ENCODE measurements at places on chromosomes 4 and X.

DNA sequence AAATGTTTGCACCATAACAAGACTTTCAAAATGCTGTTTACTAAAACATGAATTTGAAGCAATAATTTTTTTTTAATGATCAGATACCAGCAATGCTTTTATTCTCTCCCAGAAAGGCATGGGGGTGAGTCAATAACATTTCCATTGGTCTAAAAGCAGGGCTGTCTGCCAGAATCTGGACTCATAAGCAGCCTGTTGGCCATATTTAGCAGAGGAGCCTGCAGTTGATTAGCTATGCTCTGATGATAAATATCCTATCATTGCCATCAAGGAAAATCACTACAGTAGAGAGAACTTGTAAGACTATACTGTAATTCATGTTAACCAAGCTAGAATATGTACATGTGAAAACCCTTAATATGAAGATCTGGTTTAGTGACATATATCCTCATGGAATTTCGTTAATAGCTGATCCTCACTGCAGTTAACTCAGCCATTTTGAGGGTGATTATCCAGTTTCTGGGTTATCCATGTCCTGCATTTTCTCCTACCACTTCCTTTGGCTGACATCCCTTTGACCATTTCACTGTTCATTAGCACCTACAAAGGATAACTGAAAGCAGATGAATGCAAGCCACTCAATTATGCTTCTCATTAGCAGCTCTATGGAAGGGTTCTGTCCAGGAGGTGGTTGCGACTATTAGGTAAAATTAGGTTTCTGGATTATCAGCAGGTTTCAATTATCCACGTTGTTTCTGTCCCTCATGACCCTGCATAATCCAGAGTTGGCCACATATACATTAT lies 72.9 kb upstream of the DIAPH2 start:
- no peak for DNase-seq

GRCh38 chr4:56288663-56289062 lies 98.6 kb downstream of the AASDH start:
- DNase-seq: no peak

- DNase-seq: no peak
Observed at GRCh38 chr4:124529131-124529530, 183.4 kb downstream of the ANKRD50 start.

- DNase-seq: no peak
Observed at GRCh38 chr4:93788712-93789111, 39.8 kb upstream of the ATOH1 start.

- no peak for DNase-seq
Observed at GRCh38 chr4:172048666-172049065, 235.5 kb downstream of the GALNTL6 start.

DNA sequence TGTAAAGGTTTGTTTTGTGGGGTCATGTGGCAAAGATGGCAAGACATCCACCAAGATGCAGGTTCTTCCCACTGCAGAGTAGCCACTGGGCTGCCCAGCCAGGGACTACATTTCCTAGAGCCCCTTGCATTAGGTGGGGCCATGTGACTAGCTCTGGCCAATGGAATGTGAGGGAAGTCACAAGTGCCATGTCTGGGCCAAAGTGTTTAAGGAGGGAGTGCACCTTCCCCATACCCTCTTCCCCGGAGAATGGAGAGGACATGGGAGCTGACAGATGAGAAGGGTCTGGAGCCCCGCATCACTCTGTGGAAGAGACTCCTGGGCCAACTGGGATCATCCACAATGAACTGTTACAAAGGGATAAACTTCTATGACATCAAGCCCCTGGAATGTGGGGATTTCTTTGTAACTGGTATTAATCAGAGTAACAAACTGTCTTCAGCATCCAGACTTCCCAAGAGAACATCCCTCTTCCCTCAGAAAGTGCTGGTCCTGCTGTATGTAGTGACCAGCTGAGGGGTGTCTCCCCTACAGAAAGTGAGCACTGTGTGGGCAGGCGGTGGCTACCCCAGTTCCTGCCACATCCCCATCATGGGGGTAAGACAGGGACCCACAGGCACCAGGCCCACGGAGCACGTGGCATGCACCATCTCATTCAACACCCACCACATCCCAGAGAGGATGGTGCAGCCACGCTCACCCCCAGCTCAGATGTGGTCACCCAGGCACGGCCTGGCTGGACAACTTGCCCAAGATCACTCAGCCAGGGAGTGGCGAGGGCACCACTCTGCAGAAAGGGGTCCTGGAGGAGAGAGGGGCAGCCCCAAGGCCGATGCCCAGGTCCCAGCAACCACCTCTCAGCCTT lies 10.9 kb downstream of the PPP2R2C start:
- no peak for DNase-seq

DNA sequence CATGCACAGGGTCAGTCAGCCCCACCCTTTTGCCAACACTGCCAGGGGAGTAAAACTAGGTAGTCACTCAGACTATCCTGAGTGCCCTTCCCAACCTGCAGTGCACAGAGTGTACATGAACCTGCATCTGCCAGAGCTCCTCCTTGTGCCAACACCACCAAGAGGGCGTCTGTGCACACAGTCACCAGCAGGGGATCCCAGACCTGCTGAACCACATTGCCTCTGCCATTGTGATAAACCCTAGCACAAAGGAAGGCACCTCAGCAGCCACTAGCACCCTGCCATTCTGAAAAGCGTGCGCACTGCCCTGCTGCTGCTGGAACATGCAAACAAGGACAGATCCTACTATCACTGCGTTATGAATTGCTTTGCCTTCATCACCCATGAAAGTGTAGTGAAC lies 247.8 kb upstream of the POU3F4 start:
- no peak for DNase-seq

DNA sequence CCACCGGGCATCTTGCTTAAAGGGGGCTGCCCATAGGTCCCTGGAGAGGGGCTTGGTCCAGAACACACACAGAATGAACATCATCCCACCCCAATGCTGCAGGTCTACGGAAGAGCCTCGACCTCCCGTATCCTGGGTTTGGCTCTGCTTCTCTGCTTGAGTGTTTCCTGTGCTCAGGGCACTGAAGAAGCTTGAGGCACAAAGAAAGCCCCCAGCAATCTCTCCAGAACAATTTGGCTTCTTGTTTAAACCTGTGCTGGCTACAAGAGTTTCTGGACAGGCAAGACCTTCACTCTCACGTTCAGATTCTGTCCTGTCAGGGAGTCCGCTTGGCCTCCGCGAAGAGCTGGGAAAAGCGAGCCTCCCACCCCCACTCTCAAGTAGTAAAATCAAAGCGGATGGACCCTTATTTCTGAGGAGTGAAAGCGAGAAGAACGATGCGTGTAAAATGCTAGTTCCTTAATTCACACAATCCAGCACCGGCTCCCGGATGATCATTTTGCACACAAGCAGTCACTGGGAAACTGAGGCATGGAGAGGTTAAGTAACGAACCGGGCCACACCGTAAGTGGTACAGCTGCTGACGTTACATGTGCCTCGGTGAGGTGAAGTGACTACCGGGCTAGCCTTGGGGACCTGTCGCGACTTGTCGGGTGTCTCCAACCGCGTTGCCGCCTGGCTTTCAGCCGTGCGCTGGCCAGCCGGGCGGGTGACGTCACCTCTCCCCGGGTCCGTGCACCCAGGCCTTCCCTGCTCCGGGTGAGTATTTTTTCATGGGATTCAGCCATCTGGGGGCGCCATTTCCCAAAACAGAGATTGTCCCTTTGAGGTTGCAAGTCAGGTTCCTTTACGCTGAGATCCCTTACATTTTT lies 3.1 kb upstream of the SFRP2 start:
- DNase-seq: no peak

- DNase-seq: no peak
Observed at GRCh38 chr4:1384675-1385372, 21.4 kb downstream of the NKX1-1 start.

DNA sequence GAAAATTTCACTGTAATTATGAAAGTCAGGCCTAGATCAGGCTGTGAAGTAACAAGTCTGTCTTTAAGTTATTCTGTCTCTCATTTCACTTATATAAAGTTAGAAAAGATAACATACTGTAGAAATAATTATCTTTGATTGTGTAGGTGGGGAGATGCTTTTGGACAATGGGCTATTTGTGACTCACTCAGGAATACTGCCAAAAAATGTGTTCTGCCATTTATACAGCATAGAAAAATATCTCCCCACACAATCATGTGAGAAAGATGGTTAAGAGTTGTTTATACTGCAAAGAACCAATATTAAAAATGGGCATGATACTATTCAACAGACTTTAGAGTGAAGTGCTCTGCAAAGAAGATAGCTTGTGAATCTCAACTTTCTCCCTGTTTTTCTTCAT lies 95.0 kb upstream of the GABRA2 start:
- DNase-seq: no peak

DNA sequence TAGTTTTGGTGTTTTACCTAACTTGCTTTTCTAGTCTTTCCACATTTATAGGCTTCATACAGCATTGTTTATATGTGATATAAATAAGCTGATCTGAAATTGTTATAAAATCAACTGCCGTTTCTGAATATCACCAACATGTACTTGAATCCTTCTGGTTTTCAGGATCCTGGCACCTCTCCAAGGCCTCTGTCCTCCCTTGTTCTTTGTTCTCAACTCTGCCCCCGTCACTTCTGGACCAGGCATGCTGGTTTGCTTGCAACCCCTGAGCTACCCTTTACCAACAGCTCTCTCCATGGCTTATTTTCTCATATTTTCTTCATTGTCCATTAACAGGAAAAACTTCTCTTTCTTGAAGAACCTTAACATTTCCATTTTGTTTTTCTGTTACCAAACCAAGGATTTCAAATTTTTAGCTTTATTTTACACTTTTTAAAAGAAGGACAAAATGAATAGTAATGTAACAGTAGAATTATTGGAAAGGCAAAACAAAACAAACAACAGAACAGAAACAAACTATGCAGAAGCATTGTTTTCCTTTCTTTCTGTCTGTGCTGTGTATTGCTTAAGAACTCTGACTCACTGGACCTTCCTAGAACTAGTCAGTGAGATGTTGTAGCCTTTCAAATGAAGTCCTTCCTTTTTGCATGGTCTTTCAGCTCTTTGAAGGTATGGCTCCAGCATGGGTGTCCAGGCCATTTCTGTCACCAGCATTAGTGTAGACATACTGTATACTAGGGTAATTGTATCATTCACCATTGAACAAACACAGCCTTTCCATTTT lies 44.8 kb downstream of the BANK1 start:
- DNase-seq: no peak

GRCh38 chrX:2261831-2262667 lies 238.7 kb downstream of the DHRSX start:
- DNase-seq: no peak

DNA sequence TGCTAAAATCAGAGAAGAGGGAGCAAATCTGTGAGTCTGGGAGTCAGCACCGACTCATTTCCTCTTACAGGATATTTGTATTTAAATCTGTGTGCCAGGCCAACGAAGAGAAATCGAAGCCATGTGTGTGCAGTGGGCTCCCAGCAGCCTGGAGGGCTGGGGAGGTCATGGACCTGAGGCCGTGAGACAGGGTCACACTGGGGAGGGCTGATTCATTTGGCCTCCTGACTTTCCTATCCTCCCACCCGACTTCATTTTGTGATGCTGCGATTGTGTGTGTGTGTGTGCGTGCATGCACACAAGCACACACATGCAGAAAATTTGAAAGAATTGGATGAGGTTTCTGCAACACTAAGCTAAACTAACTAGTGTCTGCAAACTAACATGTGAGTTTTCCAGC lies 48.7 kb upstream of the STX18 start:
- DNase-seq: no peak

GRCh38 chr4:13329963-13330362 lies 154.2 kb downstream of the RAB28 start:
- DNase-seq: no peak

GRCh38 chr4:71634364-71634763 lies 149.5 kb downstream of the GC start:
- DNase-seq: no peak

- no peak for DNase-seq
Observed at GRCh38 chr4:156419080-156419685, 465.5 kb upstream of the CTSO start.

- DNase-seq: peak; percentile 28
Observed at GRCh38 chr4:163544407-163545038, 50.0 kb downstream of the TMA16 start.

DNA sequence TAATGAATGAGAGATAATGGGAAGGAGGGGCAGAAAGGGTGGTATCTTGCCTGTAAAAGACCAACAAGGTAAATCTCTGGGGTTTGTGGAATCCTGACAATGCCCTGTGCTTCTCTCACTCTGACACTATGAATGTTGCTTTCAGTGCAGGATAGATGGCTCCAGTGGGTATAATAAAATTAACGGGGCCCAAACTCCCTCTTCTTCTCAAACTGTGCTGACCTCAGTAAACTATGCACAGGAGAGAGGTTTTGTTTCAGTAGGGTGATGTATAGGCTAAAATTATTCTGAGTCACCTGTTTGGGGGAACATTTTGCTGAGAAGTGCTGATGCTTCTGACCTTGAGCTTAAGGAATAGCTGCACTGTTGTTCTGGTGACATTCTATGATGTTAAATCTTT lies 82.6 kb downstream of the TSPAN7 start:
- no peak for DNase-seq

DNA sequence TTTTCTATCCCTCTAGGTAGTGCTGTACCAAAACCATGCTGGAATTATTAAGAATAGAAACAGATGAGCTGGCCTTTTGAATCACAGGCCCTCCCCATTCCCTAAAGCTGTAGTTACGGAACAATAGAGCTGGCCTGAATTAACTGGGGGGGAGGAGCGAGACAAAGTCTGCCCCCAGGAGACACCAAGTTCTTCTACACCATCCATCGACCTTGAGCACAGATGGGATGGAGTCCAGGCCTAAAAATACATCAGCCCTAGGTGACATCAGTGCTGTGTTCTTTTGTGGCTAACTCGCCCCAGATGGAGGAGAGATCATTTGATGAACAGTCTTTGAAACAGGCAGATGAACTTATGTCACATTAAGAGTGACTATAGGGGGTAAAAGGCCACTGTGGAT lies 49.6 kb downstream of the LHFPL1 start:
- no peak for DNase-seq

- DNase-seq: no peak
Observed at GRCh38 chr4:28179126-28179525, 1318.5 kb downstream of the STIM2 start.

DNA sequence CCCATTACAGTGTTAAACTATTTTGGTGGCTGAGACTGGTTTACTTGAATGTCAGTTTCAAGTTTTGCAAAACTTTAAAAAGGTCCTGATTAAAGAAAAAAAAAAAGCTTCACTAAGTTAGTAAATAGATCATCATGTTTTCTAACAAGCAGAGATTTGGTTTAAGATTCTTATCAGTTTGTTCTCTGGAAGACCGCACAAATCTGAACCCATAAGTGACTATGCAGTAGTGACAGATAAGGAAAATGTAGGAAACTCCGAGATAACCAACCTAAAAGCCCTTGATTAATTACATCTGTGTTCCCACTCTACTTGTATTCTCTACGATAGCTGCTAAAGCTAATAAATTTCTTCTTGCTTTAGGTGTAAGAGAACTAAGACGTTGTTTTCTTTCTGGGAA lies 1799.8 kb upstream of the ADGRL3 start:
- no peak for DNase-seq

DNA sequence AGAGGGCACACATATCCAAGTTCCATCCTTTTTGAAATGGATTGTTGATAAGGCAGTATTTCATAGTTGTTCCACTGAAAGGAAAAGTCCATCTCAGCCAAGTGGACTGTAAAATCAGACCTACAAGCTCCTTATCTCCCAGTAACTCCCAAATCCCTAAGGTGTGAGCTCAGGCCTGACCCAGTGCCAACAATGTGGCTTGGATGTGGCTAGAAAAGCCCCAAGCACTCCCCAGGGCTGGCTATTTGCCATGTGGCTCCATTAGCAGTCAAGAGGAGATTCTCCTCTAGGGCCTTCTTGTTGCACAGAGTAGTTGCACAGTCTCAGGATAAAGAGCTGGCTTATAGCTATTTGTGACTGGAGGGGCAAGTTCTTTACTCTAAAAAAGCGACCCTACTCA lies 25.0 kb upstream of the DGKK start:
- no peak for DNase-seq

- no peak for DNase-seq
Observed at GRCh38 chr4:126778348-126778747, 854.4 kb upstream of the INTU start.
